Muscle of arm (tissue), 14 donors: ENCODE measurements at places on chromosomes 13 and 19.

DNA sequence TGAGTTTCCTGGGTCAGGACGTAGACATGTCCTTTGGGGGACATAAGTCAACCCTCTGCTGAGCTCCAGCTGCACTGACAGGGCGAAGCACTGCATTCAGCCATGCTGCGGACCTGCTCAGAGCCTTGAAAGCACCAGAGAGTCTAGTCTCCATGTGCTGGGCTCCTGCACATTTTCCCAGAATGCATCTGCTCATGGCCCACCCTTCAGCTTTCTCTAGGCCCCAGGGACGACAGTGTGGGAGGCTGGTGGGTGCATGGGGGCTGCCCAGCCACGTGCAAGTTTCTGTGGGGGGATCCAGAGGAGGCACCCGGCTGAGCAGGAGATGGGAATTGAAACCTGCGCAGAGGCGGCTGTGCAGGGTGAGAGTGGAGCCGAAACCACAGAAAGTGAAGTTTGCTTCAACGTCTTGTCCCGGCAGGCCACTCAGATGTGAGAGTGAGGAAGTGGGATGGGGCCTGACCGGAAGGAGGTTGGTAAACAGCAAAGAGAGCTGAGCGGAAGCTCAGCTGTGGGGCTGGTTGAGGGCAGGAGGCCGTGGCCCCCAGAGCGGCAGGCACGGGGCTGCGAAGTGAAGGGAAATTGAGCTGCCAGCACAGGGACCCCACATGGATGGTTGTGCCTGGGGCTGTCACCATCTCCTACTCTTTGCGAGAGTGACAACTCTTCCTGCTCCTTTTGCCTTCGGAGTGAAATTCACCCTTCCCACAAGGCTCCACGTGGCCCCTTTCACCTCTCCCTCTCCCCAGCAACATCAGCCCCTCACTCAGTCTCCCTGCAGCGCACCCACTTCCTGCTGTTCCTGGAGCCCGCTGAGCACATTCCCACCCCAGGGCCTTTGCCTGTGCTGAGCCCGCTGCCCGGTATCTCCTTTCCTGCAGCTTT is 11.8 kb downstream of the PGLS start:
- DNase-seq: no peak

DNA sequence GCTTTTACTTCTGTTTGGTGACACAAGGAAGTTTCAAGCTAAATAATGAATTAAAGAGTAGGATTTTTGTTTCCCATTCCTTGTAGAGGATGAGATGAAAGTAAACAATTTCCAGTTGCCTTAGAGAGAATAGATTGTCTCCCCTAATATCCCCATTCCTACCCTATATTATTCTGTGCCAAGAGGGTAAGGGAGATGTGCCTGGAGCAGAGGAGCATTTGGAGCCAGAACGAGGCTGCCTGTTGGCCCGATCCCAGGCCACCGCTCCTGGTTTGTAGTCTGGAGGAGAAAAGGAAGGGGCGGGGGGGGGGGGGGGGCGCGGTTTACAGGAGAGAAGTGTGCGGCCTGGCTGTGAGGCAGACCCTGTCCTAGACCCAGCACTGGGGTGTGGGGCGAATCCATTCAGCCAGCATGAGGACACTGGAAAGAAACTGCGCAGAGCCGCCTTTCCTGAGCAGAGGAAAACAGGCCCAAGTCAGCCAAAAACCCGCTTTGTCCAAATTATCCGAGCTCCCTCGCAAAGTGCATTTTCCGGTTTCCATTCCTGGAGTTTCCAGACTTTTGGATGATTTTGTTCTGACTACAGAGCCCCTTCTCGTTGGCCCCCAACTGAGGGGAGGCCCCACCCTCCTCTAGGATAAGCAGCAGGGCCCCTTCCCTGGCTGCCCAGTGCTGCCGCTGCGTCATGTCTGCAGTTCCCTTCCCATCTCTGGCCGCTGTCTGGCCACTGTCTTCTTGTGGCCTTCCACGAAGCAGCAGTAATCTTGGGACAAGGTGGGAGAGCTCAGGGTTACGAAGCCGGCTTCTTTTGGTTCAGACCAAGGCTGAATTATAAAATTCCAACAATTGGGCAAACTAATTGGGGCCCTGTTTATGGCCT is 23.0 kb downstream of the NFIX start:
- no peak for DNase-seq

DNA sequence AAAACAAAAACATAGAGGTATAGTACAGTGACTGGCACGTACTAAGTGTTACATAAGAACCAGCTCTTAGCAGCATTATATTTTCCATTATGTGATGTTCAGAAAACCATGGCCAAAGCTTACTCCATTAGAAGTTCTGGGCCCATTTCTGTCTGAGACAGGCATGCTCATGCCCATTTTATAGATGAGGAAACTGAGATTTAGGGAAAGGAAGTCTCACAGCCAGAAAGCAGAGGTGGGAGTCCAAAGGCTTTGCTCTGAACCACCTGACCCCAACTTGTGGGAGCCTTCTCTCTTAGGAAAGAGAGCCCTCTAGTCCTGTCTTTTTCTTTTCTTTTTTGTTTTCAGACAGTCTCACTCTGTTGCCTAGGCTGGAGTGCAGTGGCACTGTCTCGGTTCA is 2.3 kb downstream of the AP2S1 start:
- DNase-seq: no peak

DNA sequence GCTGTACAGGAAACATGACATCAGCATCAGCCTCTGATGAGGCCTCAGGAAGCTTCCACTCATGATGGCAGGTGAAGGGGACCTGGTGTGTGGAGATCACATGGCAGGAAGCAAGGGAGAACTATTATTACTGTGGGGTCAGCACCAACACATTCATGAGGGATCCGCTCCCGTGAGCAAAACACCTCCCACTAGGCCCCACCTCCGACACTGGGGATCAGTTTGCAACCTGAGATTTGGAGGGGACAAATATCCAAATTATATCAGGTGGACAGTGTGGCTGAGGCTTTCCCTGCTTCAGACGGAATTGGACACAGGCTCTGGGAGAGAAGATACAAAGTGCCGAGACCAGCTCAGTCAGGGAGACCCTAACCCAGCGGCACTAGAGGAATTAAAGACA is 5.7 kb upstream of the ZNF792 start:
- DNase-seq: no peak

DNA sequence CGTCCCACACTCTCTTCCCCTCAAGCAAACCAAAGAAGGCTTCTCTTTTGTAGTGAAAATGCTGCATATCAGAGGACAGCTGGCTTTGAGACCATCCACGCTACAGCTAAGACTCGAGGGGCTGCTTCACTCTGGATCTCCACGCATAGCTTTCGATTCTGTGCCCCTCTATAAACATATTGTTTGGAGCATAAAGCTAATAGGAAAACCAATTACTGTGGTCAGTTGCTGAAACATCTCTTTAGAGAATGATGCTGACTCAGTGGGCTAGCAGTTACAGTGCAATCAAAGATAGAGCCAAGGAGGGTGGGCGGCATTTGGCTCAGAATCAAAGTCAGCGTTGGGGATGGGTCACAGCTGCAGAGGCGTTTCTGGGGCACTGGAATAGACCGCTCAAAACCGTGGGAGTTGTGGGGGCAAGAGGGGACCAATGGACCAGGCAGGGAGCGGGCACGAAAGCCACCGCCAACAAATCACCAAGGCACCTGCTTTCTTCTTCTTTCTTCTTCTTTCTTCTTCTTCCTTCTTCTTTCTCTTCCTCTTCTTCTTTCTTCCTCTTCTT is 76.7 kb downstream of the RASL11A start:
- DNase-seq: no peak
